ENCODE measurements at places on chromosomes 16 and 17.

DNA sequence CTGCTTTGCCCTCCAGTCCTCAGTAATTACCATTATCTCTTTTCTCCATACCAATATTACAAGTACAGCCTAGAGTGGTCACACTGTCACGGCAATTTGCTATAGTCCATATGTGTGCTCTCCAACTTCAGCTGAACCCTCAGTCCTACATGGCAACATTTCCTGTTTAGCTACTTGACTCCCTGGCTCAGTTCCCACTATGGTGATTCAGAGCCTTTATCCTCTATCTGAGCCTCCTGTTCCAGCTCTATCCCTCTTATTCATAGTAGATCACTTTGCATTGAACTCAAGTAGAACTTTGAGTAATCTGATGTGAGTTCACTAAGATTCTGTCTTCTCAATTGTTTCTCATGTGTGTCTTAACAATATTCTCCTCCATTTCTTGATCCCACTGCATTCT, 43.7 kb upstream of the GOSR1 start:
- DNase-seq, result peak; percentile 50

- DNase-seq, result no peak
These were observed 12.5 kb downstream of the GPRC5C start for GRCh38 chr17:74444406-74444805.

- no peak for DNase-seq
These were observed 75.6 kb upstream of the CIBAR2 start for GRCh38 chr16:85187886-85188285.

DNA sequence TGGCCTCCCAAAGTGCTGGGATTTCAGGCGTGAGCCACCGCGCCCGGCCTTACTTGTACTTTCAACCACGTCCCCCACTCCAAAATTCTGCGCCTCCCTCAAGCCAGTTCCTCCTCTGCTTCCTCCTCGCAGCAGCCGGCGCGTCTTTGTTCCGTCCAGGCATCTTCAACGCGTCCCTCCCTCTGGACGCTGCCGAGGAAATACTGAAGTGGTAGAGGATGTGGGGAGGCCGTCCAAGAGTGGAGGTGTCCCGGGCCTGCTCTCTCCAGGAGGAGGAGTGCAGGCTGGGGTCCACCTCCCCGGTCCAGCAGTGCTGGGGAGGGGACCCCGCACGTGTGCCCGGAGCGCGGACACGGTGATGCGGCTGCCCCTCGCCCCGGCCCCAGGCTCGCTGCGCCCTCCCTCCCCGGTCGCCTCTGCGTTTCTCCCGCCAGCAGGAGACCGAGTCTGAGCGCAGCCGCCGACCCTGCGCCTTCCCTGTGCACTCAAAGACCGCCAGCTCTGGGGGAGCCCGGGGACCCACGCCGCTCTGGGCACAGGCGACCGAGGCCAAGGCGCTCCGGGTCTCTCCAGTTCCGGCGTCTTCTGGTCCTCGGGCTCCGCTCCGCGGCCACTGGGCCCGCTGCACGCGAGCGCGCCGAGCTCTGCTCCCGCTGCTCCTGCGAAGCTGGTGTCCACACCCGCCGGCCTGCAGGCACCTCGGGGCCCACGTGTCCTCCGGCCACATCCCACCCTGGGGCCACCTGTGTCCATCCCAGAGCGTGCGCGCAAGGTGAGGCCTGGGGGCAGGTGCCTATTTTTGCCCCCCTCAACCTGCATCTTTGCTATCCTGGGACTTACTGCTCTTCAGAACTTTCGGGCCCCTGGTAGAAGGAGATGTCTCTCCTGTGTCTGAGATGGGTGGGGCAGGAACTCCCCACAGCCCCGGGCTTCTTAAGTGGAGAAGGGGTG, 31.7 kb downstream of the OSBPL7 start:
- DNase-seq, result peak; percentile 75

GRCh38 chr17:1150863-1151600, 28.7 kb downstream of the ABR start:
- DNase-seq, result peak; percentile 75

DNA sequence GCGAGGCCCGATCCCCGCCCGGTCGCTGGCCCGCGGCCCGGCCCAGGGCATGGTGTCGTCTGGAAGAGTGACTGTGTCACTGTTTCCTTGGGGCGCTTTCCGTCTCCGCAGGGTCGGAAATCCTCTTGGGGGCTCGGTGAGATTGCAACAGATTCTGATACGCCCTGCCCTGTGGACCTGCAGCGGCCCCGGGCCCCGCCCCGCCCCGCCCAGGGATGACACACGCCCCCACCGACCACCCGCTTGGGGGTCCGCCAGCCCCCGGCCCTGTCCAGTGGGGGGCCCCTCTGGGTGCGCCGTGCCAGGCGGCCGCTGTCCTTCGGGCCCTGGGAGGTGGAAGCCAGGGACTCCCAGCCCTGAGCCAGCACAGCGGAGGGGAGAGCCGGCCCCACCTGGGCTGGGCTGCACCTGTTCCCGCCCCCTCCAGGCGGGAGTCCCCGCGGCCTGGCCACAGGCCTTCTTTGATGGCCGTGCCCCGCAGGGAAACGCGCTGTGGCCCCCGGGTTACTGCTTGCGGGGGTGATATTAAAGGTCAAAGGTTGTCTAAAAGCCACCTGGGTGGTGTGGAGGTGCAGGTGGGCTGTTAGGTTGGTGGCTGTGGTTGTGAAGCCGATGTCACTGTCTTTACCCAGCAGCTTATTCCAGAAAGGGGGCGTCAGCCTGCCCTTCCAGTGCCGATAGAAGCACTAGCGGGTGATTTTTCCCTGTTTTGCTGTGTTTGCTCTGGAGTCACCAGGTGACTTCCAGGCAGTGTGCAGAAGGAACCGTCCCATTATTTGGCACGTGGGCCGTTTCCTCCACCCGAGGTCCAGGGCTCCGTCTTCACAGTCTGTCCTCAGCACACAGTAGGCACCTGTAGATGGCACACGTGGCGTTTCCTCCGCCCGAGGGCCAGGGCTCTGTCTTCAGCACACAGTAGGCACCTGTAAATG, 752 bp downstream of the TBC1D24 start:
- no peak for DNase-seq

- no peak for DNase-seq
These were observed 32.4 kb downstream of the VWA3A start for GRCh38 chr16:22124583-22125284.

DNA sequence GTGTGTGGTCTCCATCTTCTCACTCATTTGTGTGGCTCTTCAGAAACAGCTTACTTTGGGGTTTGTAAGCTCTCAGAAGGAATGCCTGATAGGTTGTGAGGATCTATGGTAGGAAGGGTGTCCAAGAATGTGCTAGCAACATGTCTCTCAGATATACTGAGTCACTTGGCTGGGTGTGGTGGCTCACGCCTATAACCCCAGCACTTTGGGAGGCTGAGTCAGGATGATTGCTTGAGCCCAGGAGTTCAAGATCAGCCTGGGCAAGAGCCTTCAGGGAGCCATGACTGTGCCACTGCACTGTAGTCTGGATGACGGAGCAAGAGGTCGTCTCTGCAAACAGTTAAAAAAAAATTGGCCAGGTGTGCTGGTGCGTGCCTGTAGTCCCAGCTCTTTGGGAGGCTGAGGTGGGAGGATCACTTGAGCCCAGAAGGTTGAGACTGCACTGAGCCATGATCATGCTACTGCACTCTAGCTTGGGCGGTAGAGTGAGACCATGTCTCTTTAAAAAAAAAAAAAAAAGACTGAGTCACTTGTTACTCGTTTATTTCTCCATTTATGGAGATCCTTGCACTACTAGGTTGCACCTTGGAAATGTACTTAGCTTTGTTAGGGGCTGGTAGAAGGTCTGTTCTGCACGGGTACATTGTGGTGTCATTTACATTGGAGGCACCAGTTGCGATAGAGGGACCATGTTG, 232.0 kb downstream of the SNX29 start:
- DNase-seq, result no peak

GRCh38 chr17:18981642-18982424, 22.7 kb downstream of the FAM83G start:
- DNase-seq, result peak; percentile 55

GRCh38 chr17:43945074-43945829, 3.0 kb upstream of the PPY start:
- DNase-seq, result no peak

DNA sequence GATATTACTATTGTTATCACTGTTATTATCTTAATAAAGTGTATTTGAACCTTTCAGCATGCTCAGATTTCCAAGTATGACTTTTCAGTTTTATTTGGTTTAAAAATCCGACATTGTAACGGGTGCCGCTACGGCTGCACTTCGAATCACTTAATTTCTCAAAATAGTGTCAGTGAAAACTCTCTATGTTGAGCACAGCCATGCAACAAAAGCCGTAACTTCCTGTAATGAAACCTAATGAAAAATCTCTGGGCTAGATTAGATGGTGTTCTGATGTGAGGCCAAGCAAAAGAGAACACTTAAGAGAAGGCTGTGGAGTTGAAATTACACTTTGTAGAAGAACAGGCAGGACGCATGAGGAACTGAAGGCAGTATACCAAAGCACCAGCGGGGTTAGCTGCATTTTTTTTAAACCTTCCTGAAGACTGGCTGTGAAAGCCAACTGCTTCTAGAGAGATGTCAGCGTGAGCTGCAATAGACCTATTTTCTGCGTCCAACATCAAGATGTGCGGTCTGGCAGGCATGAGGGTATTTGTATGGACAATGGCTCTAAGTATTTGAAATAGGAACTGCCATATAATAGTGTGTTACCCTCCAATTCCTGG, 1545.0 kb upstream of the GOT2 start:
- DNase-seq, result no peak

All from suppressor macrophage treated with lipopolysaccharide for 4 hours (primary cell).